ENCODE measurements at places on chromosomes 5 and 9. TPM values are rescaled to one million over a fixed set of nuclear protein-coding genes. Genes with fewer than 3 reads are reported as not detected.

The TMEM174 gene
- not detected for polyA plus RNA-seq

The SH3RF2 gene
- 1.7 TPM for polyA plus RNA-seq

GRCh38 chr9:86795047-86795442 lies 152.3 kb downstream of the GAS1 start:
- no peak for DNase-seq

GRCh38 chr5:93189707-93190120 lies 391.3 kb downstream of the NR2F1-AS1 start:
- DNase-seq: peak; percentile 97

- no peak for DNase-seq
These were observed 45.8 kb upstream of the ERBIN start for GRCh38 chr5:65880496-65881072.

DNA sequence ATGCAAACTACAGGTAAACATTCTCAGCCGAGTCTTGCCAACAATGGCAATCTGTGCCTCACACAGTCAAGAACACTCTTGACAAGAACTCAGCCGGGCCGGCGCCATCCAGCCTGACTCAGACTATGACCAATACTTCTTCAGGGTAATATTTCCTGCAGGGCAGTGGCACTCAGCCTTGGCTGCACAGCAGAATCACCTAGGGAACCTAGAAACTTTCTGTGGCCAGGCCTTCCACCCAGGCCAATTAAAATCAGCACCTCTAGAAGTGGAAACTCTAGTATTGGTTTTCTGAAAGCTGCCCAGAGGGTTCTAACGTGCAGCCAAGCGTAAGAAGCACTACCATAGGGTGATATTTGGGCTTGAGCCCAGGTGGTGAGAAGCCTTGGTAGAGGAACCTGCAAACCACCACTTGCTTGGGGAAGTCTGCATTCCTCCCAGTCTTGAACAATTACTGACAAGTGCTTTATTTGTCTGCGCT lies 120.6 kb downstream of the TTLL11 start:
- DNase-seq: peak; percentile 47

- DNase-seq: no peak
These were observed 85.1 kb downstream of the BRINP1 start for GRCh38 chr9:119284118-119284517.

DNA sequence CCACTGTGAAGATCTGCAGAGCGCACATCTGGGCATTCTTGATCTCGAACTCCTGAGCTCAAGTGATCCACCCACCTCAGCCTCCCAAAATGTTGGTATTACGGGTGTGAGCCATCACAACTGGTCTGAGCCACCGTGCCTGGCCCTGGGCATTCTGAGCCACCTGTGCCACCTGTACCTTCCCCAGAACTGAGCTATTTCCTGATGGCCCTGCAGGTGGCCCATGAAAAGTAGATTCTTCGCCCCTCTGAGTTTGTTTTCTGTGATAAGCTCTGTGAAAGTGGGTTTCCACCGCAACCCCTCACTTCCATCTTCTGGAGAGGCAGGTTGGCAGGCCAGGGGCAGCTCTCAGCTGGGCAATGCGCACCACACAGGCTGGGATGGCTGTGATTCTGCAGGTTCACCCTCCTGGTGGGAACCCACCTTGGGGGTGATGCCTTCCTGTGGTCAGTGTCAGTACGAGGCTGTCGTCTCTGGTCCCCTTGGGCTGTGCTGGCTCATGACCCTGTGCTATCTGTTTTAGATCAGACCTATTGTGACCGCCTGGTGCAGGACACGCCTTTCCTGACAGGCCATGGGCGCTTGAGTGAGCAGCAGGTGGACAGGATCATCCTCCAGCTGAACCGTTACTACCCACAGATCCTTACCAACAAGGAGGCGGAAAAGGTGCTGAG lies 11.3 kb downstream of the CARD19 start:
- no peak for DNase-seq

GRCh38 chr5:83718195-83718825 lies 2.3 kb downstream of the HAPLN1 start:
- DNase-seq: peak; percentile 73

GRCh38 chr5:141913560-141914198 lies 10.0 kb upstream of the DELE1 start:
- DNase-seq: no peak

DNA sequence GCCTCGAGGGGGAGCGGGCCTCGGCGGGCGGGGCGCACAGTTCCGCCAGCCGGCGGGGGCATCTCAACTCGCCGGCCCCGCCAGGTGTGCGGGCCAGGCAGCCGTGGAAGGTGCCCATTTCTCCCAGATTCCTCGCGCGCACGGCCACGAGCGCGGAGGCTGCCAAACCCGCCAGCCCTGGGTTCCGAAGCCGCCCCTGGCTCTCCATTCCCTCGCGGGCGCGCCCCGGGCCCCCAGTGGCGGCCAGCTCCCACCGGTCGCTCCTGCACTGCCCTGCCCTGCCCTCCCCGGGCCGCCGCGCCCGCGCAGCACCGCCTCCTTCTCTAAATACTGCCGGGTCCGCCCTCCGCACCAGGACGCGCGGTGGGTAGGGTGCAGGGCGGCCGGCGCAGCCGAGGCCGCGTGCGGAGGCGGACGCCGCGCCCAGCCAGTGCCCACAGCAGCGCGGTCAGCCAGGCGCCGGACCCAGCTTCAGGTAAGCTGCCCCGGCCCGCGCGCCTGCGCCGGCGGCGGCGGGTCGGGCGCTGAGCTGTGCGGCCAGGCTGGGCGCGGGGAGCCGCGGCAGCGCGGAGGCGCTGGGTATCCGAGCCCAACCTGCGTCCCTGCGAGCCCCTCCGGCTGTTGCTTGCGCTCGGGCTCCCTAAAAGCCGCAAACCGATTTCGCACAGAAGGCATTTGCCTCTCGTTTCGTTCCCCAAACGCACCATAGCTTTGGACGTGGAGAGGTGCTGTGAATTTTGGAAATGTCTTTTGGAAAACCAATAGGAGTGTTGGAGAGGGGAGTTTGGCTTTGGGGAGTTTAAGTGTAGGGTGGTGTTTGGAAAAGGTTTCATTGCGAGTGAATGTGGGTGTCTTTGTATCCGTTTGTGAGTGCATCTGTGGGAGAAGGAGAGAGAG lies at the start of gene TMEM171:
TMEM171 (plus strand) TSS at position 354 of the 897 bp plus-strand sequence. CDS start 2,799 bp downstream, outside the sequence.
- DNase-seq: peak; percentile 37

- no peak for DNase-seq
These were observed 124.4 kb upstream of the ABCA1 start for GRCh38 chr9:105052346-105052745.

DNA sequence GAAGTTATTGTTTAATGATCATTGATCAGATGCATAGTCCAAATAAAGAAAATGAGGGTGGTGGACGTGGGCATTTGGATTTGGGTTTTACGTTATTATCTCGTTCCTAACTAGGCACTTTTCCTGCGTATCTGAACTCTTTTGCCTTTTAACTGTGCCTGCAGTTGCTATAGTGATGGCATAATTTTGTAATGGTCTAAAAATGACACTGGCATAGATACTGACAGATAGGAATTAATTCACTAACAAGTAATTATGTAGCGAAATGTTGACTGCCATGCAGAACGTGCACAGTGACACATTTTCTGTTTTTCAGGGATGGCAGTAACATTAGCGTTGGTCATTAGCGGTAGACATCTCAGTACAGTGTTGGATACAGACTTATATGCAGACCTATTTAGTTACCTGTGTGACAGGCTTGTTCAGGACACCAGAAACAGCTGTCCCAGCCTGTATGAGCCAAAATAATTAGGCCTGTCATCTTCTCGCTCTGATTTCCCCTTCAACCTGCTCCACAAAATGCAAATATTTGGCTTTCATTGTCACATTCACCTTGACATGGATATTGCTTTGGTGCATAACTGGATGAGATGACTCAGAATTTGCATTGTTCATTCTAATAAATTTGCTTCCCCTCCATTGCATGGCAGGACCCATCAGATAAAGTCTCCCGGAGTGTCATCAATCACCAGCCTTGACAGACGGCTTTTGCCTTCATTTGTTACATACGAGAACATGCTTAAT lies 413.3 kb upstream of the IRX1 start:
- DNase-seq: no peak

GRCh38 chr5:31273631-31274378 lies 80.3 kb downstream of the CDH6 start:
- no peak for DNase-seq

DNA sequence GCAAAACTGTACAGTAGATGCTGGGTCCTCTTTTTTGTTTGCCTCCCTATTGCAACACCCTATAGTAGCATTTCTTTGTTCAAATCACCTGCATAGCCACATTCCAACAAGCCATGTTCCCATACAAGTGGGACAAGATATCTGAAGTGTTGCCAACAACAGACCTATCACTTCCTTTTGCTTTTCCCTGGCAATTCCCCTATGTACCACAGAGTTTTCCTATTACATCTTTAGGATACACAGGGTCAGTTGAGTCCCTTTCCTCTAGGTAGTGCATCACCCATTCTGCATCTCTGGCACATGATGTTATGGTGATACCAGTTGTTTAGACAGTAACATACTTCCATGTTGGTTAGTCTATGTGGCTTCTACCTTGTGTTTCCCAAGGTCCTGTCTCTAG lies 125.1 kb upstream of the FBXL7 start:
- DNase-seq: no peak

DNA sequence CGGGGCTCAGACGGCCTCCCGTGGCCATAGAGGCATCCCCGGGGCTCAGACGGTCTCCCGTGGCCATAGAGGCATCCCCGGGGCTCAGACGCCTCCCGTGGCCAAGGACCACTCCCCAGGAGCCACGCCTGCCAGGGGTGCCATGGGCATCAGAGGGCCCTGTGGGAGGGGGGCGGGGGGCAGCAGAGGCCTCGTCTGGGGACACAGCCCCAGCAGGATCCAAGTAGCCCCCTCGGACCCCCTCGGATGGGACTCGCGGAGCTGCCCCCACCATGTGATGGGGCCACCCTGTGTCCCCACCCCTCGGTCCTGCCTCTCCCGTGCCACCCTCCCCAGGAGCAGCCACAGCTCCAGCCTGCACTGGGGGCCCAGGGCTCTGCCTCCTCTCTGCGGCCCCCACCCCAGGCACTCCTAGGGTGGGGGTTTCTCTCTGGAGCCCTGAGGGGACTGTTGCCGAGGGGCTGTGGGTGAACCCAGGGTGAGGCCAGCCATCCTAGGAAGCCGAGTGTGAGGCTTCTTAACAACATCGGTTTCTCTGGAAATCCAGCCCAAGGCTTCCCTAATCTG lies 2.5 kb downstream of the ENTPD8 start:
- DNase-seq: no peak

DNA sequence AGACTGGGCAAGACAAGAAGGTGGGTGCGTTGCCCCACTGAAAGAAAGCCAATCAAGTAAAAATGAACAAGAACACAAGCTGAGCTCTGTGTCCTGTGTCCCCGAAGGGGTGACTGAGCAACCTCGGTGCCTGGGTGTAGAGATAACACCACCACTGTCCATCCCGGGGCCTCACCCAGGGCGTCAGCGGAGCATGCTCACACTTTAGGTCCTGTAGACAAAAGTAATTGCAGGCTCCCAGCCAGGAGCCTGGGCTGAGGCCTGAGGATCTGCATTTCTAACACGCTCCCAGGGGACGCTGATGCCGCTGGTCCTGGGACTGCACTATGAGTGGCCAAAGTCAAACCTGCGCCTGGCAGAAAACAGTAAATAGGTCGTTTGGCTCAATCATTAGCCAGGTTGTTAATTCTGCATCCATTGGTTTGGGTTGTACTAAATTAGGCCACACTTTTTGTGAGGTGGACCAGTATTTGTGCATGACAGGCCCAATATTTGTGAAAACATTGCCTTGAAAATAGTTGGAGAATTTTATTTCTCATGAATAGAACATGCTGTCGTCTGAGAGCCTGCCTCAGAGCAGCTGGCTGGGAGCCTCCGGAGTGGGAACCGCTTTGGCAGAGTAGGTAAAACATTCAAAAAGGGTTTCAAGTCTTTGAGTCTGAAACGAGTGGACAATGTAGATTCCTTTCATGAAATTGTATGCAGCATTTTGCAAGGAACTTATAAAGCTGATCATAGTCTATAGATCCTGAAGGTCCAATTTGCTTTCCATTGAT lies 38.3 kb downstream of the ANKRD33B start:
- no peak for DNase-seq

DNA sequence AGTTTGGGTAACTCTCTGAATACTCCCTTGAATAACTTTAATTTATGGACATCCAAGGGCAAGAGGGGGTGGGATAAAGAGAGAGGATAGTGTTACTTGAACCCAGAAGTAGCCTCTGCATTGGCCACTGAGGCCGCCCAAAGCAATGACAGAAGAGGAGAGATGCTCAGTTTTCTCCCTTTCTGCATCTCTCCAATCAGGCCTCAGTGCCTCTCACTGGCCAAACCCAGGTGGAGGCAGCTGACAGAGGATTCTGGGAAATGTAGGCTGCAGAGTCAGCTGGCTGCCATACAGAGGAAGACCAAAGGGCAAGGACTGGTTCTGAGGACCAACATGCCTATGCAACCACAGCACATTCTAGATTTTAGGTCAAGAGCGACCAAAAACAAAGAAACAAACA lies 719.4 kb downstream of the MAT2B start:
- DNase-seq: no peak

DNA sequence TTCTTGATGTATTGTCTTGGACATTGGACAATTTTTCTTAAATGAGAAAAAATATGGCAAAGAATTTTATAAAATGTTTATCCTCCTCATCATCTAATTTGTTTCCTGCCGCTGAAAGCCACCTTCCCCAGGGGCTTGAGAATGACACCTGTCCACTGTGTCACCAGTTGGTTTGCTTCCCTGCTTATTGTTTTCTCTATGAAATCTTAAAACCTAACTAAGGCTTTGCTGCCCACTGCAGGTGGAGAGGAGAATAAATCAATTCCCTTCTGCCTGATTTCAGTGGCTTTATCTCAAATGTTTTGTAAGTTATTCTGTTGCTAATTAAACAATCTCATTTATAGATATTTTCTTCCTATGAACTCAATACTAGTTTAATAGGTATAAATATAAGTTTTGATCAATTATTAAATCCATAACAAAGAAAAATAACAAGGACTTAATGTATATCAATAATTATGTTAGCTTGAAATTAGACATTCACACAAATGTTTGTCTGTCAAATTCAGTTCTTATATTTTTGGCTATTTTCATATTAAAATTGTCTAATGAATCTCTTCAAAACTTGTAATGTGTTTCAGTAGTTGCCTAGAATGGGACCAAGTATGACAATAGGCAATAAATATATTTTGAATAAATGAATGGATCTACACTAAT lies 822.5 kb downstream of the PTPRD start:
- no peak for DNase-seq

DNA sequence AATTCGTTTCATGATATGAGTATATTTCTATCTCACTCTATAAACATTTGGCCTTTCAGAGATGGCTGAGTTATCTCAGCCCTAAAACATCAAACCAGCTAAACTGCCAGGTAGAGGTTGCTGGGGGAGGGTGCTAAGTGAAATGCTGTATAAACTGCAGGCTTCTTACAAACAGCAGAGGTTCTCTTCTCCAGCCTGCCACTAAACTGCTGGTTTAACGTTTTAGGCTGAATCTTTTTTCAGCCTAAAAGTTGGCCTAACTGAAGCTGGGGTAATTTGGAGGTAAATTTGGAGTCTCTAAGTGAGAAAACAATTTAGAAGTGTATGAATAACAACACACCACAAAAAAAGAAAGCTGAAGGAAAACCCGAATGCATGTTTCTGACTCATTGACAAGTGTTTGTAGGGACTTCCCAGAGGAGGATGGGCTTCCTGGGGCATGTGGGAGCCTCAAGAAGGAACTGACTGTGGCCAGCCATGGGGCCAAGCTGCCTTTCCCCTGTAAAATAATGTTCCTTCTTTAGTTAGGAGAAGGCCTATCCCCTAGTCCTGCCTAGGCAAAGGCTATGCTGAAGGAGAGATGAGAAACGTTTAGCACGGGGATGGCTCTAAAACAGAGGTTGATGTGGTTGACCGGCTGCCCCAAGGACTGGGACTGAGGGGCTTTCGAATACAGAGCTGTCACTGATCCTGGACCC lies 44.3 kb downstream of the SLC28A3 start:
- DNase-seq: peak; percentile 90

- DNase-seq: no peak
These were observed 17.9 kb upstream of the TRIO start for GRCh38 chr5:14125262-14125661.
